ENCODE measurements at places on chromosomes 1 and 21. TPM values are rescaled to one million over a fixed set of nuclear protein-coding genes. Genes with fewer than 3 reads are reported as not detected.

DNA sequence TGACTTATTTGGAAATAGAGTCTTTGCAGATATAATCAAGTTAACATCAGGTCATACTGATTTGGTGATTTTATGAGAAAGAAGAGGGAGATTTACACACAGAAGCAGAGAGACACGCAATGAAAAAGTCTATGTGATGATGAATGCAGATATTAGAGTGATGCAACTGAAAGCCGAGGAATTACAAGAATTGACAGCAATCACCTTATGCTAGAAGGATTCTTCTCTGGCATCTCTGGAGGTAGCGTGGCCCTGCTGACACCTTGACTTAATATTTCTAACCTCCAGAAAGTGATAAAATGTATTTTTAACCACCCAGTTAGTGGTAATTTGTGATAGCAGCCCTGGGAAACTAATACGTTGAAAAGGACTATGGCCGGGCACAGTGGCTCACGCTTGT lies 14.2 kb upstream of the CFH start:
- H3K27ac ChIP-seq, result no peak overlapping the region
- H3K4me1 ChIP-seq, result no peaks in the 10 kb centered on the region
- H3K27me3 ChIP-seq, result no peaks in the 10 kb centered on the region
- H3K4me3 ChIP-seq, result no peak overlapping the region
- H3K36me3 ChIP-seq, result no peaks in the 10 kb centered on the region
- DNase-seq, result no peak

- no peak for DNase-seq
- H3K4me1 ChIP-seq, result peaks cover 27% of the 10 kb centered on the region
Measured at GRCh38 chr1:113040718-113041412, 32.1 kb upstream of the LRIG2 start.

DNA sequence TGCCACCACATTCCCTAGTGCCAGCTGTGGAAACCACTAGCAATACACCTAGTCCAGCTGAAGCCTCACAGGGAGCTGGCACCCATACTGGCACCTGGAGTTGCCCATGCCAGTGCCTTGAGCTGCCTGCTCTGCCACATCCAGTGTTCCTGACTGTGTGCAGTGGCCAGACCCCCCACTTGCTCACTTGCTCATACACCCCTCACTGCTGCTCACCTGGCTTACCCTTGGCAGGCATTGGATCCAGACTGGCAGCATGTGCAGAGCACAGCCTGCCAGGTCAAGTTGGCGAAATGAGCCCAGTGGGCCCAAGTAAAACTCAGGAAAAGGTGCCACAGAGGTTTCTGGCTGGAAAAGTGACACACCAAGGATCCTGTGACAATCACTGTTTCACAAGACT lies 1618.6 kb upstream of the PRMT6 start:
- no peaks in the 10 kb centered on the region for H3K27me3 ChIP-seq
- no peak overlapping the region for H3K4me3 ChIP-seq
- no peak overlapping the region for H3K27ac ChIP-seq
- H3K36me3 ChIP-seq, result no peaks in the 10 kb centered on the region
- DNase-seq, result no peak

DNA sequence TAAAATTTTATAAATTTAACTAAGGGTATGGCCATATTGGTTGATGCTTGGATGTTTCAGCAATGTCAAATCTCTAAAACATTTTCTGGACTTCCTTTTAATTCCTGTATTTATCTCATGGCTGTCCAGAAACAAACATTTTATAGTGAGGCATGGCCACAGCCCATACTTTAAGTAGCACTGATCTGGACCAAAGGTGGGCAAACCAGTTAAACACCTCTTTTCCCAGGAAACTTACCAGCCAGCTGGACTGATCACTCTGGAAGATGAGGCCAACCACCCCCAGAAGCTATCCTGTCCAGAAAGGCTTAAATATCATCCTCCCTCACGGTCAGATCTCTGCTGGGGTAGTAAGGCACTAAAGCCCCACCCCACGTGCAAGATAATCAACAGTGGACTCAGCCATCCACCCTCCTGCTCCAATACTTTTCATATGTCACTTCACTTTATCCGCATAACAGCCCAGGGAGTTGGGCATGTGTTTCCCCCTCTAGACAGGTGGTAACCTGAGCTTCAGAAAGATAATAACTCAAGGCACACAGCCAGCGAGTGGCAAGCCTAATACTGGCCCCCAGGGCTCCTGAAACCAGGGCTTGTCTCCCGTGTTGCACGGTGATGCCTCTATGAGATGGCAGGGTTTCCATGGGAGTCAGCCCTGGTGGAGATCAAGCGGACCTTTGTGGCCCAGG lies 120.5 kb upstream of the NGF start:
- no peak for DNase-seq
- peak overlapping the region; percentile 34 for H3K27ac ChIP-seq
- no peak overlapping the region for H3K4me3 ChIP-seq

DNA sequence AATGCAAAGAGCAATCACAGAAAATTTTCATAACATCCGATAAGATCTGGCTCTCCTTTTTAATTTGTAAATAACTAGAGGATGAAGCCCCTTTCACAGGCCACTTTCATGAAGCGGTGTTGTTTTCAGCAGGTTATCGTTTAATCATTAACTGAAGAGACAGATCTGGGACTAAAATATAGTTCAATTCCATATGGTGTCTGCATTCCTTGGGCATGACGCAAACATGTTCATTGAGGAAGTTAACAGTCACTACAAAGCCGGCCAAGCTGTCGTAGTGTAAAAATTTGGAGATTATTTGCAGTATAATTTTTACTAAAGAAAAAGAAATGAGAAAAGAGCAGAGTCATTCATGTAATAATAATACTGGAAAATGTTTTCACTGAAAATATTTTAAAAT lies 565.2 kb upstream of the ADAMTS5 start:
- H3K27ac ChIP-seq, result no peak overlapping the region
- no peaks in the 10 kb centered on the region for H3K36me3 ChIP-seq
- no peak for DNase-seq
- no peak overlapping the region for H3K4me3 ChIP-seq
- H3K27me3 ChIP-seq, result no peaks in the 10 kb centered on the region
- peaks cover 3% of the 10 kb centered on the region for H3K4me1 ChIP-seq

DNA sequence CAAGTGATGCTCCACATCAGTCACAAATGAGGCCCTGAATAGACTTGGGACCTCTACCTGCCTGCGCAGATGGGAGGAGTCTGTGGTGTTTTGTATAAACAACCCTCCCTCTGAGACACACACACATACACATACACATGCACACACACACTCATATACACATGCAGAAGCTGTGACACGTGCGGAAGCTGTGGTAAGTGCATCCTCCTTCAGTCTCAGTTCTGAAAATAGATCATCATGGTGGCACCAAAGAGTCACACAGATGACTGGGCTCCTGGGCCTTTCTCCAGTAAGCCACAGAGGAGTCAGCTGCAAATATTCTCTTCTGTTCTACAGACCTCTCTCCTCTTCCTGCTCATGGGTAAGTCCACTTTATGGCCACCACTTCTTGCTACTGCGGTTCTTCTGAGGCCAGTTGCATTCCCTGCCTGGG lies at the start of gene LY9:
Gene LY9, plus strand, starts transcription at position 224 of the 433 bp plus-strand sequence. Its CDS starts 14 bp downstream, at position 238.
- no peaks in the 10 kb centered on the region for H3K27me3 ChIP-seq
- no peak within 1 kb of the TSS for H3K4me3 ChIP-seq
- no peaks in the 10 kb centered on the region for H3K36me3 ChIP-seq
- DNase-seq, result no peak

DNA sequence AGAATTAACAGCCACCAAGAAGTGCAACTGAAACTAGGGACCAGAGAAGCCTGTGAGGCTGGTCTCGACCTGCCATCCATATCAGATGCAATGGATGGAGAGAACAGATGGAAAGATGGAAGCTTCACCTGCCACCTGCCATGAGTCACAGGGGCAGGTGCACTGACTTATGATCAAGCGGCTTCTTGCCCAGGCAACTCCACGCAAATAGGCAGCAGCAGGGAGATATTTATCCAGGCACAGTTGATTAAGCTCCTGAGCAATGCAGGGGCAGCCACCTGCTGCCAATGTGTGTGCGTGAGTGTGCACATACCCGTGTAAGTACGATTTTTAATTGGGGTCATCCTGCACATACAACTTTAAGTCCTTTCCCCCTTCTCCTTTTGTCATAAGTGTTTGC lies 174.2 kb downstream of the PTPRU start:
- H3K4me3 ChIP-seq, result no peak overlapping the region
- no peak for DNase-seq
- H3K4me1 ChIP-seq, result peaks cover 16% of the 10 kb centered on the region
- H3K27ac ChIP-seq, result no peak overlapping the region

DNA sequence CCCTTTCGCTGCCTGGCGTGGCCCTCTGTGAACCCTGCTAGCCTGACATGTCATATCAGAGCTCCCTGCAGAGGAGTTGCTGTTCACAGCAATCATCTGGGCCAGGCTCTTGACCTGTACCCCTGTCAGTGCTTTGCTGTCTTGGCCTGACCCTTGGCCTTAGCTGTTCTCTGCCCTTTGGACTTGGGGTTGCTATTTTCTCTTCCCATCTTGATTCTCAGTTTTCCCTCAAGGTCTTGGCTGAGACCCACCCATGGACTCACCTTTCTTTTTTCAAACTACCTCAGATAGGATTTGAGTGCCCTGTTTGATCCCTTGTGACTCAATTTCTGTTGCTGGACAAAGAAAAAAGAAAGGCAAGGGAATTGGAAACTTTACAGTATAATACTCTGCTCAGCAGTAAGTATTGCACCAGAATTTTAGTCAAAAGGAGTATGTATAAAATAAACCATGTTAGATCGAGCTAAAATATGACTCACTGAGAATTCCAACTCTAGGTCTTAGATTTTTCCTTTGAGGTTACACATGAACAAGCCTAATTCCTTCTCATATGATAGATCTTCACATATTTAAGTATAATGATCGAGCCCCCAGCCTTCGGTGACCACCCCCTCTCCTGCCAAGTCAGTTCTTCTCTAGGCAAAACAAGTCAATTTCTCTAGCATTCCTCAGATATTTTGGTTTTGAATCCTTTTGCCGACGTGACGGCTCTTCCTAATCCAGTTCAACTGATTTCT lies 110.5 kb downstream of the NGF start:
- H3K4me1 ChIP-seq, result no peaks in the 10 kb centered on the region
- H3K4me3 ChIP-seq, result no peak overlapping the region
- H3K36me3 ChIP-seq, result no peaks in the 10 kb centered on the region
- no peak for DNase-seq
- H3K27me3 ChIP-seq, result peaks cover 5% of the 10 kb centered on the region

- peaks cover 13% of the 10 kb centered on the region for H3K27me3 ChIP-seq
- no peak for DNase-seq
- no peak overlapping the region for H3K4me3 ChIP-seq
- H3K36me3 ChIP-seq, result no peaks in the 10 kb centered on the region
Measured at GRCh38 chr1:55877437-55878232, 662.5 kb upstream of the USP24 start.

DNA sequence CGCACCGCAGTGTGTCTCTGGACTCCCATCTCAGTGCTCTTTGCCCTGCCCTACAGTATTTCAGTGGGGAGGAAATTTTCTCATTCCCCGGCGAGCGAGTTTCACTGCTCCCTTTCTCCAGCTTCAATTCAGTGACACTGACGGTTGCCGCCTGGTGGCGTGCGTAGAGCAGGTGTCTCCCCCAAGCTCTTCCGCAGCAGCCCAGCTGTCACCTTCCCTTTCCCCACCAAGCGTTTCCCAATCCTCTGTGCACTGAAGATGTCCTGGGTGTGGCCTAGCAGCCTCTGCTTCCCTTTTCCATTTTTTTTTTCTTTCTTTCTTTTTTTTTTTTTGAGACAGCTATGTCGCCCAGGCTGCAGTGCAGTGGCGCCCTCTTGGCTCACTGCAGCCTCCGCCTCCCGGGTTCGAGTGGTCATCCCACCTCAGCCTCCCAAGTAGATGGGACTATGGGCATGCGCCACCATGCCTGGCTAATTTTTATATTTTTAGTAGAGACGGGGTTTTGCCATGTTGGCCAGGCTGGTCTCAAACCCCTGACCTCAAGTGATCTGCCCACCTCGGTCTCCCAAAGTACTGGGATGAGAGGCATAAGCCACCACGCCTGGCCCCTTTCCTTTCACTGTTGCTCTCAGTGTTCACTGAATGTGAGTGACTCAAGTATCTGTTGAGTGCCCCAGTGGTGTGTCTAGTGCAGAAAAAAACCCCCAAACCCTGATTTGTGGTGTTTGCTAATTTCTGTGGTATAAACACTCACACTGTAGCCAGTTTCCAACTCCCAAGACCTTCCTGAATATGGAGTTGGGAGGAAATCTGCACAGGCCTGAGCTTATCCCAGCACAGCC lies 30.1 kb downstream of the TNFRSF1B start:
- no peak overlapping the region for H3K27ac ChIP-seq
- H3K4me3 ChIP-seq, result no peak overlapping the region
- peaks cover 15% of the 10 kb centered on the region for H3K27me3 ChIP-seq

DNA sequence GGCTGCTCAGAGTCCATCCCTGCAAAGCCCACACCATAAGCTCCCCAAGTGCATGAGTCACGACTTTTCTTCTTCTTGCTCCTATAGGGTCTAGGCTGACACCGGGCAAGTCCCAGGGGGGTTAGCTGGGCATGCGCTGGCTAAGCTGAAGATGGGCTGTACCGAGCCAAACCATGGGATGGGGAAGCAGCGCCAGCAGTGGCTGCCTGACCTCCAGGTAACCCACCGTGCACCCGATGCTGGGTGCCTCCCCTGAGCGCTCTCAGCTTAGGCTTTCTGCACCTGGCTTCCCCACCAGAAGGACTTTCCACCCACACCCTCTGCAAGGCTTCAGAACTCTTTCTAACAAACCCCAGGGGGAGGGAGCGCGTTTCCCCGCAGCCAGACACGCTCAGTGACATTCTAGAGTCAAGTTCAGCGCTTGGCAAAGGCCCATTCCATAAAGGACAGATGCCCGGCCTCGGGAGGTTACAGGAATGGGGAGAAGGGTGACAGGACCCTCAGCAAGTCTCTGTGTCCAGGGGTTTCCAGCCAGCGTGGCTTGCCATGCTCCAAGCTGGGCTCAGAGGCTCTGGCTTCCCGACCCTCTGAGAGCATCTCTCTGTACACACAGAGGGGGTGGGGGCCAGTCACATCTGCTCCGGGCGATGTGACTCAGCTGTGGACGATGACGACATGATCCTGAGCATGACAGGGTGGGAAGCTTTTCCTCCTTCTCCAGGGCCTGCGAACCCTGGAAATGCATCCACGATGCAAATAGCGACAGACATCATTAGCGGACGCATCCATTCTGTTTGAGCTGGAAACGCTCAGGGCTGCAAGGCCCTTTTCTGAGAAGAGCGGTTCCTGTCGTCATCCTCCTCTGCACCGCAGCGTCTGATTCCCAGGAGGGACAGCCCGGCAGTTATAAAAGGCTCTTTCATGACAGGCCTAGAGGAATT lies 107.8 kb downstream of the SIK1 start:
- H3K27ac ChIP-seq, result no peak overlapping the region
- no peaks in the 10 kb centered on the region for H3K4me1 ChIP-seq
- no peaks in the 10 kb centered on the region for H3K36me3 ChIP-seq
- H3K27me3 ChIP-seq, result peaks cover 4% of the 10 kb centered on the region
- DNase-seq, result no peak

The PROK1 gene
- total RNA-seq, result not detected

The HSD3B2 gene
- total RNA-seq, result not detected

The BCAR3 gene
- total RNA-seq, result 7.1 TPM

Measured in progenitor cell of endocrine pancreas (in vitro differentiated cells).